ENCODE measurements at places on chromosomes 6 and 20. TPM values are rescaled to one million over a fixed set of nuclear protein-coding genes. Genes with fewer than 3 reads are reported as not detected.

The BEND6 gene
- total RNA-seq, result 0.27 TPM

The CCN5 gene
- under 0.01 TPM for total RNA-seq

The LTA gene
- under 0.01 TPM for total RNA-seq

The STX7 gene
- 17.8 TPM for total RNA-seq

The PSMB9 gene
- 114 TPM for total RNA-seq

- no peak for DNase-seq
Observed at GRCh38 chr6:168606722-168607121, 165.7 kb downstream of the SMOC2 start.

GRCh38 chr6:28981431-28981832 lies 23.7 kb downstream of the ZNF311 start:
- DNase-seq, result peak; percentile 91

GRCh38 chr6:122736616-122737015 lies 42.9 kb upstream of the FABP7 start:
- no peak for DNase-seq

DNA sequence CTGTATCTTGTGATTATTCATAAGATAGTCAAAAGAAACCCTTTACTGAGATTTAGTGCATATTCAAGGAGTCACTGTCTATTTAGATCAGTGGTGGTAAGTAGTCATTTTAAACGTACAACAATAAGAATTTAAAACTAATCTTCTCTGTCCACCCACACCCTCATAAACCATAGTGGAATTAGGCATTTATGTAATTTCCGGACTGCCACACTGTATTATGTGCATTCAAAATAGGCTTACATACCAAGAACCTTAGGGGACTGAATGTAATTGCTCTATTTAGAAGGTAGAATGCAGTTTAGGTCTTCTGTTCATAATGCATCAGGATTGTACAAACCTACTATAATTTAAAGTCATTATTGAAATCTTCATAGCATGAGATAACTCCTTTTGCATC lies 685.4 kb downstream of the TENT5A start:
- DNase-seq, result no peak

- no peak for DNase-seq
Observed at GRCh38 chr6:3891883-3892282, 42.7 kb downstream of the FAM50B start.

DNA sequence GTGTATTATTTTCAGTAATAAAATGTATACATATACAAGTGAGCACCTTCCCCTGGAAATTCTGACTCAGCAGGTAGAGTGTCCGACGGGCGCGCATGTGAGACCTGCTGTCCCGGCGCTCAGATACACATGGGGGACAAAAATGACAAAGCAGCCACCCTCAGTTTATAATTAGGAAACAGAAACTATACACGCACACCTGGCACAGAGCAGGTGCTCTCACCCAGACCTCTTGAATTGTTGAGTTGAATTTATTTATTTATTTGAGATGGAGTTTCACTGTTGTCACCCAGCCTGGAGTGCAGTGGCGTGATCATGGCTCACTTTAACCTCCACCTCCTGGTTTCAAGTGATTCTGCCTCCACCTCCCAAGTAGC lies 180.4 kb downstream of the ZDHHC14 start:
- DNase-seq, result no peak

DNA sequence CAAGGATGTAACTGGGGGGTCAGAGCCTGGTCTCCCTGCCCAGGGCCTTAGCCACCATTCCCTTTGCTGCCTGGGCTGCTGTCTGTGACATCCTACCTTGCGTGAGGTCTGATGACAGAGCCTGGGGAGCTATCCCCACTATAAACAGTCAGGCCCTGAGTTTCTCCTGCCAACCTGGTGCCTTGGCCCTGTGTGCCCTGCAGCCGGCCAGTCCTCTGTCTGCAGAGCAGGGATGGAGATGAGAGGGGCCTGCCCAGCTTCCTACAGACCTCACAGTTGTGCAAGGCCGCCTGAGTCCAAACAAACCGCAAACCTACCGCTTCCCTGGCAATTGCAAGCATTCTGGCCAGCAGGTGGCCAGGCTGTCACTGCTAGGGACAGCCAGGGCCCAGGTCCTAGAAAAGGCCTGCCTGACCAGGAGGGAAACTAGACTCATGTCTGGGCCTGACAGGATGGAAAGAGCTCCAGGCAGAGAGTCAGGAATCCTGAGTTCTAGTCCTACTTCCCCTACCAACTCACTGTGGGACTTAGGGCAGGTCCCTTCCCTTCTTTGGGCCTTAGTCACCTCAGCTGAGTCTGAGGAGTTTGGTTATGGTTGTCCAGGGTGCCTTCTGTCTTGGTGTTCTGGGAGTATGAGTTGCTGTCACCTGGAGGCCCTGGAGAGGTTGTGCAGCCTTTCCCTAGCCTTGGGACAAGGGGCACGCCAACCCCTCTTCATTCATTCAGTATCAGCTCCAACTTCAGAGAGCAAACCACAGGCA lies 86.2 kb downstream of the VEGFA start:
- peak; percentile 6 for DNase-seq

DNA sequence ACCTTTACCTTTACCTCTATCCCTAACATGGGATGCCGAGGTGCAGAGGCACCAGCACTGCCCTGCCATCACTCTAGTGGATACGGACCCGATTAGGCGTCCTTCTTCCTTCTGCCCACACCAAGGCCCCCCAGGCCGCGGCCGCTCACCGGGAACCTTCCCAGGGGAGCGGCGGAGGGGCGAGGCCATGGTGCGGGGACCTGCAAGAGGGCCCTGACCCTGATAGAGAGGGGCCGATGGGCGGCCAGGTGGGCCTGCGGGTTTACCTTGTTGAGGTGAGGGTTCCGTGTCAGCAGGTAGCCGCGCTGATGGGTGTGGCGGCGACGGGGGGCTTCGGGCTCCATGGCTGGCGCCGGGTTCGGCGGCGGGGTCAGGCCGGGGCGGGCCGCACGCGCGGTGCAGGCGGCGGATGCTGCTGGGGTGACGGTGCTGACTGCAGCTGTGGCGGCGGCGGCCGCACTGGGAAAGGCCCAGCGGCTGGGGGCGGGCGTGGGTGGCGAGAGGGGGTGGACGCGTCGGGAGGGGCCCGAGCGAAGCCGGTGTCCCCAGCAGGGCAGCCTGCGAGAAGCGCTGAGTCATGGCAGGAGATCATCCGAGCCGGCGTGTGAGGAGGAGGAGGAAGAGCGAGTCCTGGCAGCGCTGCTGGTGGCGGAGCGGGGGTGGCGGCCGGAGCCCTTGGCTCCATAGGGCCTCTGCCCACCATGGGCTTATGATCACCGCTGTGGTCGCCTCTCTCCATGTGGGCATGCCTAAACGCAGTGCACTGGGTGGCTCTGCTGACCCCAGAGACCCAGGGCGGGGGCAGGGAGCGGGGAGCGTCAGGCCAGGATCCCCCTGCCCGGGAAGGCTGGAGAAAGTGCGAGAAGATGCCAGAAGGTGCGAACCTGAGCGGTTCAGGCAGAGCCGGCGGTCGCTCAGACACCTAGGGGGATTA lies at the start of gene ME1:
TSS of gene ME1 (minus strand) at position 441 of the 934 bp plus-strand sequence. CDS start at position 344, 97 bp downstream.
- DNase-seq, result peak; percentile 87

DNA sequence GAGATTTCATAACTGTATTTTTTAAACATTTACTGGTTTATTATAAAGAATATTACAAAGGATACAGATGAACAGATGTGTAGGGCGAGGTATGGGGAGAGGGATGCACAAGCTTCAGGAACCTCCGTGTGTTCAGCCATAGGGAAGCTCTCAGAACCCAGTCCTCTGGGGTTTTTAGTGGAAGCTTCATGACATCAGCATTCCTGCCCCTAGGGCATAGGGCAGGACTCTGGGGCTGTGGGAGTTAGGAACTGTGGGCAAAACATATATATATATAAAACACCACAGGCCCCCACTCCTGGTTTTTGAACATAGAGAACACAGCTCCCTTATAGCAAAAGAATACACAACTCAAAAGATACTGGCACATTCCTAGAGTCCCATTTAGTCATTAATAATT lies 21.9 kb downstream of the EFCAB8 start:
- no peak for DNase-seq

- DNase-seq, result no peak
Observed at GRCh38 chr6:7669742-7670141, 56.2 kb upstream of the BMP6 start.

DNA sequence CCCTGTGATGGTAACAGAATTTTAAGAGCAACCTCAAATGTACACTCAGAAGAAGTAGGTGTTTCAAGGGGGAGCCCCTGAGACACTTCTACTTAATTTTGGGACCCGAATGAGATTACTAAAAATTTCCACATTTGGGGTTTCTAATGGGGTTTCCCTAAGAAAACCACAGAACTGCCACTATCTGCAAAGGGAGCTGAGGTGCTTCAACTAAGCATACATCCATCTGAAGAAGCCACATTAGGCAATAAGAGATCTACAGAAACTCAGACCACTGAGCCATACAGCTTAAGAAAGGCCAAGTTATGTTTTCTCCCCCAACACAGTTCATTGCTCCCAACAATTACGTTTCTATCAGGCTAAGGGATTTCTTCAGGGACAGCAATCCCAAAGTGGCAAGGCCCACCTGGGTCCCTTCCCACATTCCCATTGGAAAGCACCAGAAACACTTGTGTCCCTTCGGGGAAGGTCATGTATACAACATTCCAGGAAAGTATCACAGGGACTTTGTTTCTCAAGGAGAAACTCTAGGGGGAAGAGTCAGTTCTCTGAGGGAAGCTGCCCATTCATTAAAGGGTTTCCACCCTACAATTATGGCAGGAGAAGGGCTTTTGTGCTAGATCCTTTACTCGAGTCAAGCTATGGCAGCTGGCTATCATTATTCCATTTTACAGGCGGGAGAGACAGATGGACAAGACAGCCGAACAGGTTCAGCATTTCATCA lies 5.0 kb downstream of the BCL2L1 start:
- no peak for DNase-seq

GRCh38 chr6:152981989-152982903 lies 595 bp downstream of the FBXO5 start:
- no peak for DNase-seq

DNA sequence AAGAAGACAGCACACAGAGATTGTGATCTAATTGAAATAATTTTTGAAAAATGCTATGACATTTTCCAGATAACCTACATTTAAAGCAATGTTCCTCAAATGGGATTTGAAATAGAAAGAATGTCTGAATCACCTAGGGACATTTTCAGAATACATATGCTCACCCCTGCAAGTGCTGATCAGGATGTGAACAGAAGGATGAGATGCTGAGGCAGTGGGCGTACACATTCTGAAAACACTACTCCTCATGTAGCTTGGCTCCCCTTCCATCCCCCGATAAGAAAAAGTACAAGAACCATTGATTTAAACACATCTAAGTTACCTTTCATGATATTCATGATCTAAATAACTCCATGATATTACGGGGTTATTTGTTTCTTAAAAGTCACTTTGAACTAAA lies 29.9 kb upstream of the HINT3 start:
- no peak for DNase-seq

DNA sequence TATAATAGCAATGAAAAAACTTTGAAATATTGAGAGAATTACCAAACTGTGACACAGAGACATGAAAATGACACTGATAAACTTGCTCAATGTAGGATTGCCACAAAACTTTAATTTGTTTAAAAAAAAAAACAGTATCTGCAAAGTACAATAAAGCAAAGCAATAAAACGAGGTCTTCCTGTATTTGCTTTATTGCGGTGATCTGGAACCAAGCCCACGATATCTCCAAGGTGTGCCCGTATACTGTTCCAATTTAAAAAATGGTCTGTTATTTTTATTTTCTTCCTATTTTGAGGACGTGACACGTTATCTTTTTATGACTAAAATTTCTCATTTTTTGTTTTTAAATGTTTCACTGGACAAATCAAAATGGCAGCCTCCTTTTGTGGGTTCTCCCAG lies 25.5 kb downstream of the EYA2 start:
- no peak for DNase-seq
